ENCODE measurements at places on chromosomes 12 and 14.
A peak's percentile ranks its signal among the peaks of the same experiment; 100 is the strongest.

GRCh38 chr12:54030442-54030801 is 2.2 kb downstream of the HOXC6 start:
- DNase-seq: no peak

DNA sequence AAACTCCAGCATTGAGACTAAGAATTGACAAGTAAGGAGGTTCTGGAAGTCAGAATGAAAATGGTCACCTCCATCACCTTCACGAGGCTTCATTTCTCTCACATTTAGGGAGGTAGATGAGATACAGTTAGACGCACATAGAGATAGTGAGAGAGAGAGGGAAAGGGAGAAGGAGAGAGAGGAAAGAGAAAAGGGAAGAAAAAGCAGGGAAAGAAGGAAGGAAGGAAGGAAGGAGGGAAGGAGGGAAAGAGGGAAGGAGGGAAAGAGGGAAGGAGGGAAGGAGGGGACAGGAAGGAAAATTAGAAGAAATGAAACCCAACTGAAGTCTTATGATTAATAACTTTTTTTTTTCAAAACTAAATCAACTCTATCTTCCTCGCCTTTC is 10.7 kb upstream of the FOXG1 start:
- DNase-seq: no peak

GRCh38 chr12:27336282-27336653 is 3.6 kb downstream of the BMAL2 start:
- no peak for DNase-seq

DNA sequence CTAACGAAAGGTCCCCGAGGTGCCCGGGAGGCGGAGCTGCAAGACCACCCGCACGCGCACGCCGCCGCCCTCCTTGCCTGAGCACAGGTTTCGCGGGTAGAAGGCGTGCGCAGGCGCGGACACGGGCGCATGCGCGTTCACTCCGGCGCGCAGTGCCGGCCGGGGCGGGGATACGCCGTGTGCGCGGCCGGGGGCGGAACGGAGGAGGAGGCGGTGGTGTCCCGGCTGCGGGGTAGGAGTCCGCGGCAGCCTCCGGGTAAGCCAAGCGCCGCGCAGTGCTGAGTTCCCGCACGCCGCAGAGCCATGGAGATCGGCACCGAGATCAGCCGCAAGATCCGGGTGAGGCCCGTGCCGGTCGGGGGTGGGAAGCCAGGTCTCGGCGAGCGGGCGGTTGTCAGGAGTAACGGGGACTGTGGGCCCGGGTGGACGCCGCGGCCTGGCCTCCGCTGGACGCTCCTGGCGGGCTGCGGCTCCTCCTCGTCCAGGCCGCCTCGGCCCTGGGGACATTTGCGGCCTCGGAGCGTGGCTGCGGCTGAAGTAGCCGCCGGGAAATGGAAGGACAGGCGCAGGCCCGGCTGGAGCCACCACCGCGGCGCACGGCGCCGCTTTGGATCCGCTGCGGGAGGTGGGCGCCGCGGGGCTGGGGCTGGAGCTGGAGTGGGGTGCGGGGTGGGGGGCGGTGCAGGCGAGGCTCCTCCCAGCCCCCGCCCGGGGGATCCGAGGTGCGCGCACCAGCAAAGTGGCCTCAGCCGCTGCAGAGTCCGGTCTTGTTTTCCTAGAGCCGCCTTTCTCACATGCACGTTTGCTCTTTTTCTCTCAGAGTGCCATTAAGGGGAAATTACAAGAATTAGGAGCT is at the start of gene ZC3H14:
ZC3H14 (plus strand) TSS at position 207 of the 856 bp plus-strand sequence; CDS start at position 304, 97 bp downstream.
- peak; percentile 90 for DNase-seq

GRCh38 chr14:87745507-87746118 is 247.4 kb downstream of the GALC start:
- no peak for DNase-seq

- peak; percentile 2 for DNase-seq
These were observed 16.7 kb downstream of the OR9K2 start for GRCh38 chr12:55142669-55143565.

- no peak for DNase-seq
These were observed 78.9 kb upstream of the RESF1 start for GRCh38 chr12:31880340-31880739.

- no peak for DNase-seq
These were observed 63.9 kb downstream of the KLHL28 start for GRCh38 chr14:44897845-44898151.

DNA sequence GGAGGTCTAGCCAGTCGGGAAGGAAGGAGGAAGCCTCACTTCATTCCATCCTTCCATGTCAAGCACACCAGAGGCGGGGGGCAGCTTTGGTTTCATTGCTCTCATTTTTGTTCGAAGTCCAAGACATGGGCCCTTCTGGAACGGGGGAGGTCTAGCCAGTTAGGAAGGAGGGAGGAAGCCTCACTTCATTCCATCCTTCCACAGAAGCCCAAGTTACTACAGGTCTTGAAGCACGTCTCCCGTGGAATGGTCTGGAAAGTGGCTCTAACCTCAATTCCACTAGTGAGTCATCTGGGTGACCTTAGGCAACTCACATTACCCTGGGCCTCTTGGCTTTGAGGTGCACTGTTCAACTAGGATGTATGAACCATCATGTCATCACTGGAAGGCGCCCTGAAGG is 156.3 kb downstream of the NTF3 start:
- DNase-seq: no peak

DNA sequence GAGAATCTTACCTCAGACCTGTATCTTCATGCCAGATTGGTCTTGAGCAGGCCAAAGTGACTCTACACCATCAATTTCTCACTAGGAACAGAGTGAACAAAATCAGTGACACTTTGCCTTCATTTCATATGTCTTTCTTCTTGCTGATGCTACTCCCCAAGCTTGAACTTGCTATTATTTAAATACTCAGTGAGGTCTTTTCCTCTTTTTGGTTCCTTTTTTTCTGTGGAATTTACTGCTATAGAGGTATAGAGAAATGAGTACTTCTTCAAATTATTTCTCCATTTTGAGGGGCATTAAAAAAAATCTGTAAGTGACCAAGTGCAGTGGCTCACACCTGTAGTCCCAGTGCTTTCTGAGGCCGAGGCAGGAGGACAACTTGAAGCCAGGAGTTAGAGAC is at the start of gene GPR33:
GPR33 (minus strand) TSS at position 154 of the 400 bp plus-strand sequence. CDS start 4,074 bp downstream, outside the sequence.
- no peak for DNase-seq

DNA sequence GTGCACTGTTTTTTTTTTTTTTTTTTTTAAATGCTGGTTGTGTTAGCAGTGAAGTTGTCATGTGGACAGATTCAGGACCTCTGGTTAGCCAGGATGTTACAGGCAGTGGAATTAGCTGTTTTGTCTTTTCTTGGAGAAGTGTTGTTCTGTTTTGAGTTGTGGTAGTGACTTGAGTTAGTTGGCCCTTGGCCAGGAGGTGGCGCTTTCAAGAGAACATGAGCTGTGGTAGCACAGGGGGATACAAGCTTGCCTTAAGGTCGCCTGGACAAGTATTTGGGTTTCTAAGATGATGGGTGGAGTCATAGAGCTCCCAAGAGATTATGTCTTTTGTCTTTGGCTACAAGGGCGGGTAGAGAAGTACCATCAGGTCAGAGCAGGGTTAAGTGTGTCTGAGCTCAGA is 33.3 kb upstream of the CCDC198 start:
- no peak for DNase-seq

GRCh38 chr12:76871742-76872141 is 7.1 kb downstream of the CSRP2 start:
- no peak for DNase-seq

DNA sequence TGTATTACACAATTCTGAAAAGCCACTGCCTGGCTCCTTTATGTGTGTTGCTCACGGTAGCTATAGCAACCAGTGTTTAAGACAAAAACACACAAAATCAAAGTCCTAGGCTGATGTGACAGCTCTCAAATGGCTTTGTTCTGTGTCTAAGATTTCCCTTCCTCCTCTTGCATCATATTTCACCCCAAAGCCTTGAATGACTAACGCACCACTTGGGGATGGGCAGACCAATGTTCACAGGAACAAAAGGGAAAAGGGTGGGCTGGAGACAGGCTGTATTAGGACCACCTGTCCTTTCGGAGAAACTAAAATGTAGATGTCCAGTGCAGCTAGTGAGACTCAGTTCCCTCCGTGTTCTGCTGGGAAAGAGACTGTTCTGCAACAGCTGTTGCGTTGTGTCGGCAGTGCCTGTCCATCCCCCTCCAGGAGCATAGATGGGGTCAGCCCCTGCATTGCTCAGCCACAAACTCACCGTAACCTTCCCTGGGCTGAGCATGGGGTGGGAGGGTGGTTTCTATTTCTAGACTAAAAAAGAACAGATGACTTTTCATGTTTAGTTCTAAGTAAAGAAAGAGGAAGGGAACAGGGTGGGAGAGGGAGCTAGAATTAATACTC is 26.8 kb upstream of the DAAM1 start:
- DNase-seq: peak; percentile 18

DNA sequence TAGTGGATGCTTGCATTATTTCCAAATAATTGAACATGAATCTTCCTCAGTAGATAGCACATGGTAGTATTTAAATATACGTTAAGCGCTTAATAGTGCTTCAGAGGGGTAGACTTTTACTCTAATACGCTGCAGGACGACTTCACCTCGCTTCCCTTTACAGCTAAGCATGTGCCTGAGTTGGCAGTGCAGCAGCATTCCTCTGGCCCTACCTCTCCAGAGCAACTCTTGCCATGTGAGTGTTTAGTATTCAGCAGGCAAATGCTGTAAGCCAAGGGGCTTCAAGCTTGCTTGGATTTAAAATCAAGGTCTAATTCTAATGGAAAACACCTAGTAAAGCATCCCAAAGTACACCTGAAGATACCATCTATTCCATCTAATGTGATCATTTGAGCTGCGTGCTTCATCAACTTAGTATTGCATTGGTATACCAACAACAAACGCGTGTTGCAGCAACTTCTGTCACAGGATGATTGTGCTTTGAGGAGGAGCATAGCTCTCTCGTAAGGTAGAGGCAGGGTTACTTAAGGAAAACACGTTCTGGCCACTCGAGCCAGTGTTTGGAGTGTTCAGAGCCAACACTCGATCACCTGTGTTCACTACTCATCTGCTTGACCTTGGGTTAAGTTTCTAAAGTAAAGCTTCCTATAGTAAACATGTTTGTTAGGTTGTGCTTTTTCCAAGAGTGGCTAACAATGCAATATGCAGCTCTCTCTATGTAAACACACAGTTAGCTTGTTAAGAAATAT is 60.6 kb downstream of the PIWIL1 start:
- DNase-seq: no peak

- DNase-seq: peak; percentile 38
These were observed 5.4 kb downstream of the IFFO1 start for GRCh38 chr12:6550294-6551062.

- no peak for DNase-seq
These were observed 58.1 kb downstream of the NCOR2 start for GRCh38 chr12:124509300-124509675.

GRCh38 chr12:106629797-106630659 is 47.2 kb downstream of the RFX4 start:
- no peak for DNase-seq

GRCh38 chr14:68389943-68390342 is 402.9 kb downstream of the ZFP36L1 start:
- no peak for DNase-seq

GRCh38 chr14:88975926-88976325 is 151.5 kb downstream of the TTC8 start:
- DNase-seq: no peak

GRCh38 chr12:72610854-72611358 is 338.7 kb downstream of the TRHDE start:
- DNase-seq: no peak

DNA sequence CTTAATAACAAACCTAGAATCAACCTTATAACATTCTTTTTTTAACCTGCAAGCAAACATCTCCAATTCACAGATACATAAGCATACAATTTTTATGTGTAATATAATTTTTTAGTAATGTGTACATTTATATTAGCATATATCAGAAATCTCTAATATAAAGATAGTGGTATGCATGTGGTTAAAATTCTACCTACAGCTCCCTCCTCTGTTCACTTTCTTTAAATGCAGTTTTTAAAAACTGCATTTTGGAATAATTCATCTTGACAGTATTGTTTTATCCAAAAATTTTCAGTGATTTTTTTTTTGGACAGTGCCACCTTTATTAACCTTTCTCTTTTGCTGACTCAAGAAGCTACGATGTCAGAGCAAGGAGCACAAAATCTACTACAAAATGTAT is 13.2 kb upstream of the RXYLT1 start:
- DNase-seq: no peak

GRCh38 chr12:40947797-40948196 is 240.3 kb upstream of the PDZRN4 start:
- DNase-seq: no peak

DNA sequence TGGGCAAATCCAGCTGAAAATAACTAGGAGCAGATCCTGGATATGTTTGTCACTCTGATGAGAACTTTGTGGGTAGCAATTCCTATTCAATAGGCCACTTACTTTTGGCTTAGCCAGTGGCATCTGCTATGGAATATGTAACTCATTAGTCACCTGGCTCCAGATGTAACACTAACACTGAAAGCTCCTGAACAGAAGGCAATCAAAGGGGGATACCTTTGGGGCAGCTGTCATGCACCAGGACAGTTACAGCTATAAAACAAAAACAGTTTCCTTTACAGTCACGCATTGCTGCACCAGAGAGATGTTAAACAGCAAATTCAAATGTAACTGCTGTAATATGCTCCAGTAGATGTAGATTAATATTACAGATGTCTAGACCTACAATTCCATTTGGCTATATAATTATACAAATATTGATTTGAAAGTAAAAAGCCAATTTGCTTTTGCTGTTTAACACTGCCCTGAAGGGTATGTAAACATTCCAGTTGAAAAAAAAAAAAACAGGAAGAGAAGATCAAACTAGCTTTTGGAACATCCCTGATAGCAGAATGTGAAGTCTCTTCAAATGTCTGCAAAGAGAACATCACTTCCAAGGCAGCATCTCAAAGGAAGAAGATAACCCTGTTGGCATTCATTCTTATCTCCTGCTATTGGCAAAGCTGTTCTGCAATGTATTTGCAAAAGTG is 18.4 kb downstream of the RACGAP1 start:
- DNase-seq: no peak

DNA sequence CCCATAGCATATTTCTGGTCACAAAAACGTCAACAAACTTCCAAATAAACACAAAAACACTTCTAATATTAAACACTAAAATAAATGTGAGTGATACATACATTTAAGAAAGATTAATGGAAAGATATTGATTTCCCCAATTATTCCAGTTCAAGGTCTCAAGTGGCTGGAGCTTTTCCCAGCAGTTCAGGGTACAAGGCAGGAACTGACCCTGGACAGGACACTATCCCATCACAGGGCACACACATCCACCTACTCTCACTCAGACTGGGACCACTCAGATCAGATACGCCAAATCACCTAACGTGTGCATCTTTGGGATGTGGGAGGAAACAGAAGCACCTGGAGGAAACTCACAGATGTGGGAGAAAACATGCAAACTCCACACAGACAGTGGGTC is 50.4 kb downstream of the GCH1 start:
- no peak for DNase-seq

All from CD4-positive, alpha-beta T cell treated with Interleukin-1 beta for 1 hour (primary cell).